Activated T-helper 17 cell treated with anti-CD3 and anti-CD28 coated beads, Interleukin-2, amount 50 U/mL, for 72 hours (primary cell): ENCODE measurements at places on chromosomes 2 and 18.

DNA sequence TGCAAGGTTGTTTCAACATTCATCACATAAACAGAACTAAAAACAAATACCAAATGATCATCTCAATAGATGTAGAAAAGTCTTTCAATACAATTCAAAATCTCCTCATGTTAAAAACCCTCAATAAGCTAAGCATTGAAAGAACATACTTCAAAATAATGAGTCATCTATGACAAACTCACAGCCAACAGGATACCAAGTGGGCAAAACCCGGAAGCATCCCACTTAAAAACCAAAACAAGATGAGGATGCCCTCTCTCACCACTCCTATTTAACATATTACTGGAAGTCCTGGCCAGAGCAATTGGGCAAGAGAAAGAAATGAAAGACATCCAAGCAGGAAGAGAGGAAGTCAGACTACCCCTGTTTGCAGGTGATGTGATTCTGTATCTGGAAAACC is 992.2 kb upstream of the PIK3C3 start:
- no peak for ATAC-seq

DNA sequence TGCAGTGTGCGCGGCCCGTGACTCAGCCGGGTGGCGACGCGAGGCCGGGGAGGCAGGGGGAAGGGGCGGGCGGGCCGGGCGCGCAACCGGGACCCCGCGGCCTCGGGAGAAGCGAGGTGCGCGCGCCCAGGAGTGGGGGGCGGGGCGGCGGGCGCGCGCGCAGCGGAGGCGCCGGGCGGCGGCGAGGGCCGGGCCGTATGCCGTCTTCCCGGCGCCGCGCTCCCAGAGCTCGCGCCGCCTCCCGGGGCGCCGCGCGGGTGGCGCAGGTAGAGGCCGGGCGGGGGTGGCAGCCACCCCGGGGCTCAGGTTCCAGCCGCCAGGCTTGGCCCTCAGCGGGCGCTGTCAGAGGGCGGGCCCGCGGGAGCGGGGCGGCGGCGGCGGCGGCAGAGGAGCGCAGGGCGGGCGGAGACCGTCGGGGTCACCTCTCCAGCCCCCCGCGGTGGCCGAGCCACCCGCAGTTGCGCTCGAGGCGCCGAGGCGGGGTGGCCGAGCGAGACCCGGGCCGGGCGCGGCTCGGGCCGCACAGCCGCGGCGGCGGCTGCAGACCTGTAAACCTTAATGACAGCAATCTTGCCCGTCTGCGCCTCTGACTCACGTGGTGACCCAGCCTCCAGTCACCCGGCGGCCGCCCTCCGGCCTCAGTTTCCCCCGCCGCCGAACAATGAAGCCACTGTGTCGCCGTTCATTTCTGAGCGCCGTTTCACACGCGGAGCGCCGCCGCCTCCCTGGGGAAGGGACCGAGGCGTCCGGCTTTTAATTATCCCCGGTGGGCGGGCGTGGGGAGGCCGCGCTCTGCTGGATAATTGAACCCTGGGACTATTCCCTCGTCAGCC is 25.3 kb upstream of the SMAD7 start:
- ATAC-seq, result peak; percentile 81

- no peak for ATAC-seq
Observed at GRCh38 chr2:41998186-41999127, 49.4 kb upstream of the PKDCC start.

DNA sequence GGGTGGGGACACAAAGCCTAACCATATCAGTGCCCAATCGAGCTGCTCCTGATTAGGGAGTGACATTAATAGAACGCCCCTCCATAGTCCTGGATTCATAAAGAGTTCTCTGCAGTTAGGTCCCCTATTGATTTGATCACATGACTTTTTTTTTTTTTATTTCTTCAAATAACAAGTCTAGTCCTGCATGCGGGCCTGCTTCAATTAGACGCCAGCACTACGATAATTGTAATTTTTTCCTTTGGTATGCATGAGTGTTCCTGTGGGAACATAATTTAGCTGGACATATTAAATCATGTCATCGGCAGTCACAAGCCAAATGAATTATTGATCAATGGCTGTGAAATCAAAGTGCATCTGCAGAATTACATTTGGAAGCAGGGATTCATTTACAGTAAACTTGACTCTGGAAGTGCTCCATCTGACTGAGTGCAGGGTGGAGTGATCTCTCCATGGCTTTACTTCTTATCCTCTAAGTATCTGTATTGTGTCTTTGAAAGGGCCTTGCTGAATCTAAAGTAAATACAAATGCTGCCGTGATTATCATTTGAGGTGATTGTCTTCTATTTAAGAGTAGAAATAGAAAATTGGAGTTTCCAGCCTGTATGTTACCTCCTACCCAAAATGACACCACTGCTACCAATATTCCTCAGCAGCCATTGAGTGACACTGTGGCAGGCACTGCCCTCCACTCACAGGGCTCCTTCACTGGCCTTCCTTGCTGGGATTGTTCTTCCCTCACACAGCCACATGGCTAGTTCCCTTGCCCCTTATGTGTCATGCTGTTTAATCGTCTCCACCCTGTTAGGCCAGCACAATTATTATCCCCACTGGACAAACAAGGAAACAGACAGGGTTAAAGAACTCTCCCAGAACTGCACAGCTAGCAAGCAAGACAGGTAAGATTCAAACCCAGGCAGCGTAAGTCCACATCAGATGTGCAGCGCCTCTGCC is 337.4 kb upstream of the ID2 start:
- no peak for ATAC-seq

DNA sequence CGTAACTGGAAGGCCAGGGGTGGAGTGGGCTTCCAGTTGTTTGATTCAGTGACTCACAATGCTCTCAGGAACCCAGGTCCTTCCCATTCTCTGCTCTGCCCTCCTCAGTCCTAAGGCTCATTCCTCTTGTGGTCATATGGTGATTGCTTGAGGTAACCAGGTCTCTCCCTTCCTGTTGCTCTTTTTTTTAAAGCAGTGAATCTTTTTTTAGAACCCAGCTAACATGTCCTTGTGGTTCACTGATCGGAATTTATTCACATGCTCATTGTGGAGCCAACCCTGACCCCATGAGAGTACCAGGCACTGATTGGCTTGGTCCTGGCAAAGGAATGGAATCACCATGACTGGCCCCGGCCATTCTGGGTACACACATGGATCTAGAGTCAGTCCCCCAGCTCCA is 7.4 kb downstream of the THNSL2 start:
- ATAC-seq, result no peak

GRCh38 chr2:158381205-158381604 is 75.3 kb downstream of the CCDC148 start:
- ATAC-seq, result no peak

DNA sequence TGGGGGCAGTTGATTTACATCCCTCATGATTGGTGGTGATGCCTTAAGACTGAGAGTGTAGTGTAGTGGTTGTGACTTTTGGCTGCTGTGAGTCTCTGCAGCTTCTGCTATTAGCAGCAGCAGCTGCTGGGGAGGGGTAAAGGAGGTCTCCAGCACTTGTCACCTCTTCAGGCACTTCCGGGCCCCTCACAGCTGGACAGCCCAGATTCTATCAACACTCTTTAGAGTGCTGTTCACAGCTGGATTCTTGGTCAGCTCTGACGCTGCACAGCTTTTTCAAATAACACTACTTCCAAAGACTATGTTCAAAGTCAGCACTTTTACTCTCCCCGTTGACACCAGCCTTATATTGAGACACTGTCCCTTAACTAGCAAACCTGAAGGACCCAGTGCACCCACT is 396.0 kb downstream of the MEIS1 start:
- no peak for ATAC-seq

DNA sequence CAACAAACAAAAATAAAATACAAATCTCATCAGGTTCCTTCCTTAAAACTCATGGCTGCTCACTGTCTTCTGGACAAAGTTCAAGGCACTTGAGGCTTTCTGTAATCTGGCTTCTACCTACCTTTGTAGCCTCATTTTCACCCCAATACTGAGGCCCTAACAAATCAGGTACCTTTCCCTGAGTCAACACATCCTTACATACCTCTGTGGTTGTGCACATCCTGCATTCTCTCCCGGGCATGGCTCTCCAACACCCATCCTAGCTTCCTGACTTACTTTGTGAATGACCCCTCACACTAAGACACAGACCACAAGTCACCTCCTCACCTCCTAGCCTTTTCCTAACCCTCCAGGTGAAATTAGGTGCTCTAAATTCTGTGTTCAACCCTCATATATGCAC is 190.9 kb downstream of the PID1 start:
- ATAC-seq, result no peak

- ATAC-seq, result no peak
Observed at GRCh38 chr2:231321021-231321420, 74.5 kb upstream of the B3GNT7 start.

DNA sequence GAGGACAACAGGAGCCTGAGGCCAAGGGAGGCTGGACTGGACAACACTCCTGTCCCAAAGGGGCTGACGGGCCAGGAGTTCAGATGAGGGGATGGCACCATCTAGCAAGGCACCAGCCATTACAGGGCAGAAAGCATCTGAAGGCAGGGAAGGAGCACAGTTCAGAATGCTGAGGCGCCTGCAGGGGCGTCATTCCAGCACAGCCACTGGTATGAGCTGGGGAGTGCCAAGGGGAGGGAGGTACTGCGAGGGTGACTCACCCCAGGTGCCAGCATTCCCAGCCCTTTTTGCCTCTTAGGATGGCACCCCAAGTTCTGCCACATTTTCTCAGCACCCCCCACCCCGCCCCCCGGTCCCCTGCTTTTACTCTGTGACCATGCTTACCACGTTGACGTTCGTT is 129.8 kb upstream of the EPAS1 start:
- no peak for ATAC-seq

GRCh38 chr2:116717832-116718231 is 1096.7 kb upstream of the DDX18 start:
- no peak for ATAC-seq

DNA sequence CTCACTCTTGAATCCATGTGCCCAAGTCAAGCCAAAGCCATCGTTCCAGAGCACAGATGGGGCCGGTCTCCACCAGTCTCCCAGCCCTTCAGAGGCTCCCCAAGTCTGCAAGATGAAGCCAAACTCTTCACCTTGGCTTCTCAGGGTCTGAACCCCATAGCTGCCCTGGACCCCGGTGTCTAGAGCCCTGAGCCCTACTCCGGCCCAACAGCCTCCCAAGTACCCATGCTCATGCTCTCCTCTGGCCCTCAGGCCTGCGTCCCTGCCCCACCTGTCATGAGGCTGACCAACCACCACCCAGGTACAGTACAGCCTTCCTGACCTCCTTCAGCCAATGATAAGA is 46.0 kb downstream of the ZNF516 start:
- no peak for ATAC-seq
